ENCODE measurements at places on chromosomes 3 and 15. TPM values are rescaled to one million over a fixed set of nuclear protein-coding genes. Genes with fewer than 3 reads are reported as not detected.
A peak's percentile ranks its signal among the peaks of the same experiment; 100 is the strongest.

GRCh38 chr3:41175365-41175764 lies 23.9 kb upstream of the CTNNB1 start:
- DNase-seq = peak; percentile 11
- H3K36me3 ChIP-seq = no peaks in the 10 kb centered on the region
- no peak overlapping the region for H3K4me3 ChIP-seq
- no peaks in the 10 kb centered on the region for H3K4me1 ChIP-seq
- no peak overlapping the region for H3K27ac ChIP-seq

- no peak overlapping the region for H3K27ac ChIP-seq
- peaks cover 67% of the 10 kb centered on the region for H3K27me3 ChIP-seq
- H3K36me3 ChIP-seq = no peaks in the 10 kb centered on the region
- no peak for DNase-seq
These were observed 1.4 kb upstream of the CYP1A1 start for GRCh38 chr15:74726774-74727164.

DNA sequence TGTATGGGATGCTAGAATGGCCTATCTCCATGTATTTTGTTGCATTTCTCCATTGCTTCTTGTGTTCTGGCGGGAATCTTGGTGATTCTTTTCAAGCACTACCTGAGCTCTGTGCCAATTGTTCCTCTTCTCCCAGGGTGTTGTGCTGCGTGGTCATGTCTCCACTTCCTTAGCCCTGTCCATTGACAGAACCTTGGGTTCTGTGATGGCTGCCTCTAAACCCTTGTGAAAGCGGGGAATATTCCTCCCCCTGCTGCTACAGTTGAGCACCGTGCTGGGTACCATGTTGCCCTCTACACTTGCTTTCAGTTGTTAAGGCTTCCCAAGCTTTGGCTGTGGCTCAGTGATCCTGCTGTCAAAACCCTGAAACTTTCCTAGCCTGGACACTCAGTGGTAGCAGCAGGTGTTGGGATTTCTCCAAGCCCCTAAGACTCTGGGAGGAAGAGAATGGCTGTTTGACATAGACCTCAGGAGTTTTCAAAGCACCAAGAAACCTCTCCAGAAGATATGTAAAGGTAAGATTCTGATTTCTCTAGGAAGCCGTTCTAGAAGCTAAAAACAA lies 69.5 kb downstream of the MBNL1 start:
- no peak overlapping the region for H3K27ac ChIP-seq
- no peaks in the 10 kb centered on the region for H3K27me3 ChIP-seq
- no peaks in the 10 kb centered on the region for H3K4me1 ChIP-seq
- no peak for DNase-seq

The HIGD2B gene
- not detected for polyA plus RNA-seq

The ARNT2 gene
- 9.3 TPM for polyA plus RNA-seq

Measured in GM23248 (cell line).